ENCODE measurements at places on chromosomes 7 and 10.

- no peak for DNase-seq
Measured at GRCh38 chr10:58574058-58574457, 61.4 kb downstream of the BICC1 start.

- DNase-seq, result no peak
Measured at GRCh38 chr7:11332865-11333228, 359.2 kb downstream of the PHF14 start.

- DNase-seq, result no peak
Measured at GRCh38 chr10:112365451-112365850, 8.5 kb upstream of the ACSL5 start.

DNA sequence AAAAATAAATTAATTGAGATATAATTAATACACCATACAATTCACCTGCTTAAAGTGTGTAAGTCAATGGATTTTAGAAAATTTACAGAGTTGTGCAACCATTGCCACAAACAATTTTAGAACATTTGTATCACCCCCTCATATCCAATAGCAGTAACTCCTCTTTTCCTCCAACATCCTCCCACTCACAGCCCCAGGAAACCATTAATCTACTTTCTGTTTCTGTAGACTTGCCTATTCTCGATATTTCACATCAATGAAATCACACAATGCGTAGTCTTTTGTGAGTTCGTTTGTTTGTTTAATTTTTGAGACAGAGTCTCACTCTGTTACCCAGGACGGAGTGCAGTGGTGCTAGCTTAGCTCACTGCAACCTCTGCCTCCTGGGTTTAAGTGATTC lies 13.7 kb upstream of the HERC4 start:
- no peak for DNase-seq

- DNase-seq, result no peak
Measured at GRCh38 chr10:84265418-84265817, 20.6 kb downstream of the RGR start.

- no peak for DNase-seq
Measured at GRCh38 chr10:19328582-19328981, 280.0 kb downstream of the MALRD1 start.

- no peak for DNase-seq
Measured at GRCh38 chr7:51280156-51280555, 36.5 kb downstream of the COBL start.

- no peak for DNase-seq
Measured at GRCh38 chr7:157719008-157719682, 382.3 kb downstream of the DNAJB6 start.

- DNase-seq, result no peak
Measured at GRCh38 chr7:150378115-150378852, 846 bp upstream of the ZNF775 start.

DNA sequence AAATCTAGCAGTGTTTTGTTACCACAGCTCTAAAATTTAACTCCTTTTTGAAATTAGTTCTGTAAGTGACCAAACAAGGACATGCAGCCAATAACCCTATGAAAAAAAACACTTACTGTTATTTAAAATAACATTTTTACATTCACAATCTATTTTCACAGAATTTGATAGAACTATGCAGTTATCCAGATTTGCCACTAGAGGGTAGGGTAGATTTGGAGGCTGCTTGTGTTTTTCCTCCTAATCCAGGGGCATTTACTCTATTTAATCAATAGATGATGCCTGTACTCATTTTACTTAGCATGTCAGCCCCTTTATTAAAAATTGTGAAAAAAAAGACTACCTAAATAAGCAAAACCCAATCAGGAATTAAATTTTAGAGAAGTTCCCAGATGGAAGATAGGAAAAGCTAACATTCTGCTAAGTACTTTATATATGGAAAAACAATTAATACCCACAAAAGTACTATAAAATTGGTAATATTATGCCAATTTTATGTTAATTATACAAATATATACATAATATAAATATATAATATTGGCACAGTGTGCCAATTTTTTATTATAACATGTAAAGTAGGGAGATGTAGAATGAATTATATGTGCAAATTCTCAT lies 18.1 kb upstream of the LIPK start:
- no peak for DNase-seq

GRCh38 chr7:34655384-34655783 lies 2.6 kb upstream of the NPSR1 start:
- DNase-seq, result no peak

GRCh38 chr7:114100810-114101209 lies 182.0 kb upstream of the PPP1R3A start:
- DNase-seq, result no peak

- DNase-seq, result no peak
Measured at GRCh38 chr7:34158368-34159153, 253.2 kb downstream of the BMPER start.

DNA sequence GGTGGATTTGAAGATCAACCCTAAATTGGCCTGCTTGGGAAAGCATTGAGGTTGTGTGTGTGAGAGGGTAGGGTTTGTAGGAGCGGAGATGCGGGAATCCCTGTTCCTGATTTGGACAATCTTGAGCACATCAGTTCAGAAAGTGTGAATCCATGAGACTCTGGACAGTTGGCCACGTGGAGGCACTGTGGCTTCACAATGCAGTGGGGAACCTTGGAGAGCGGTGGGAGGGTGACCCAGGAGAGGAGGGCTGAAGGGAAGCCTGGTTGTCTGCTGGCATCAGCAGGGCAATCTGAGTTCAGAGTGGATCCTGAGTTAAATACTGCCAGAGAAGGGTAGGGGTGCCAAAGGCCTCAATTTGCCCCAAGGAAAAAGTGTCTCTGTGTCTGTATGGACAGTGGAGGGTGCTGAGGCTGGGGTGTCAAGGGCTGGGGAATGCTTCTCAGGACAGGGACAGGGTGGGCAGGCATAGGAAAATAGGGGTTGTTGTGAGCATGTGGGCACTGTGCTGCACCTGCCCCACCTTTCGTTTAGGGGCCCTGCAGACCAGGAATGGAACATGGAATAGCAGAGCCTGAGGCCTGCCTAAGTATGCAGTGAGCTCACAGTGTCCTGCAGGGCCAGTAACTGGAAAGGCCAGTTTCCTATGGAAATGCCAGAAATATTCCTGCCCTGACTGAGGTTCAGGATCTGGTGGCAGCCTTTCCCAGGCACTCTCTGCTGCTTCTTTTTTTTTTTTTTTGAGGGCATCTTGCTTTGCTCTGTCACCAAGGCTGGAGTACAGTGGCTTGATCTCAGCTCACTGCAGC lies 162.9 kb upstream of the PRSS58 start:
- DNase-seq, result no peak

GRCh38 chr7:50446542-50446960 lies 3.6 kb downstream of the FIGNL1 start:
- no peak for DNase-seq

GRCh38 chr7:39663263-39663662 lies 39.9 kb downstream of the RALA start:
- DNase-seq, result no peak

DNA sequence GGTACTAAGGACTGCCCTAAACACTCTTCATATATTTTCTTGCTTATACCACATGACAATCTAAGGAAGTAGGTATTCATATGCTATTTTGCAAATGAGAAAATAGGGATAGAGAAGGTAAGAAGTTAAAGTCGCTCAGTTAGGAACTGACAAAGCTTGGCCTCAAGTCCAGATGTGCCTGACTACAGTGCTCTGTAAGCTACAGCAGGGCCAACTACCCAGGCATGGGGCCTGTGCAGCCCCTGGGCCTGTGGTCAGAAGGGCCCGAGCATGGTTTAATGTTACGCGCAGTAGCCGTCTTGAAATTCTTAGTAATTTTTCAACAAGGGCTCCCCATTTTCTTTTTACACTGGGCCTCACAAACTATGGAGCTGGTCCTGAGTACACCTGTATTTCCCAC lies 146.2 kb downstream of the GLI3 start:
- DNase-seq, result no peak

DNA sequence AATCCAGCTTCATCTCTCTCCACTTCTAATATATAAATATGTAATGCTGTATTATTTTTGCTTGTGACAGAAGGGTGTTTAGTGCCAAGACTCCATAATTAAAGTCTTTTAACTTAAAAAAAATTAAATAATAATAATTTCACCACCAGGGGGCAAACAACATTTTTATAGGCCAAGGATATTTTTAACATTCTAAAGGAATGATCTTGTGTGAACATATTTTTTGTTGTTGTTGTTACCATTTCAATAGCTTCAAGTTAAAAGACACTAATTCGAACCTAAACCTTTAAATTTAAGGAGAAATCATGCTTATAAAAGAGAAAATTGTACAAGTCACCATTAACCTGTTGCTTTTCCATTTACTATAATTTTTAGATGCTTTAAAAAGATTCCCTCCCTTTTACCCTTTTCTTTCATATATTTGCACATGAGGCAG lies 7.5 kb upstream of the DNAJC1 start:
- no peak for DNase-seq

DNA sequence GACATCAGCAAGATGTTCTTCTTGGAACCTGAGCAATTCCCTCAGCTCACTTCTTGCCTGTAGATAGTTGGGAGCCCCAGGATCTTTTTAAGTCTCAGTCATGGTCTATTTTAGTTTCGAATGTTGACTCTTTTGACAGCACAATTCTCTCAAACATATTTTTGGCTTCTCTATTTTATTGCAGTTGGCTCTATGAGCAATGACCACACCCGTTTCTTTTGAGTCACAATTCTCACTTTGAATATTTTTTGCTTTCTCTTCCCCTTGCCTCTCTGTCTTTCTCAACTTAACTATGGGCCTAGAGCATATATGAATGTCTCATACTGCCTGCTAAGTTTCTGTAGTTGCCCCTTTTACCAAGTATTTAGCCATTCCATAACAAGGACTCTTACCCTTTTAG lies 222.8 kb downstream of the PTN start:
- DNase-seq, result no peak

GRCh38 chr10:28783087-28783486 lies 105.8 kb downstream of the BAMBI start:
- DNase-seq, result no peak

DNA sequence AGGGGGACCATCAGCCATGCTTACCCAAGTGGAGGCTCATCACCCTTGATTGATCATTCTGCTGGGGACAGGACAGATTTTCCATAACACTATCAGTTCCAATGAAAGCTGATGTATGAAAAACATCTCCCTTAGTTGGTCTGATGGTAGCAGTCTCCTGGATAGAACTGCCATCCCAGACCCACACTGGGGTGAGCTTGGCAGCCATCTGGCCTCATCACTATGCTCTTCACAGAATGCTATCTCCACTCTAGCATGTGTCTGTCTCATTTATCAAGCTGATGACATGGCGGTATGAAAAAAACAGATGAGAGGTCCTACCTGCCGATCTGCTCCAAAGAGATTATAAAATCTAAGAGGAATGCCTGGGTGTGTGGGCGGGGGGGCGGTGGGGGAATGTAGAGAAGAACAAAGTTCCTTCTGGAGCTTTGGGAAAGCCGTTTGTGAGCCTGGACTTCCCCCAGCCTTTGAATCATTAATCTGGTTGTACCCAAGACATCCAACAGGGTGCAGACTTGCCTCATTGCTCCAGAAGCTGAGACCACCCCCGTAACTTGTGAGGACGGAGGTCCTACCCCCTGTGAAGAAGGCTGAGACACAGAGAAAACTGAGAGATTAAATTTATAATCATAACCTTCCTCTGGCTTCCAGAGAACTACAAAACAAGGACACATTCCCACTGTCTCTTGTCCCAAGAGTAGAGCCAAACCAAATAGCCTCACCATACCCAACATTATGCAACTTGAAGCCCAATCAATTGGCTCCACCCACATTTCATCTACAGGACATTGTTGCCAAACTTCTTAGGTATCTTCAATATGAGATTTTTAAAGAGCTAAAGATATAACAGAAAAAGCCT lies 340.8 kb downstream of the KCNMA1 start:
- no peak for DNase-seq

DNA sequence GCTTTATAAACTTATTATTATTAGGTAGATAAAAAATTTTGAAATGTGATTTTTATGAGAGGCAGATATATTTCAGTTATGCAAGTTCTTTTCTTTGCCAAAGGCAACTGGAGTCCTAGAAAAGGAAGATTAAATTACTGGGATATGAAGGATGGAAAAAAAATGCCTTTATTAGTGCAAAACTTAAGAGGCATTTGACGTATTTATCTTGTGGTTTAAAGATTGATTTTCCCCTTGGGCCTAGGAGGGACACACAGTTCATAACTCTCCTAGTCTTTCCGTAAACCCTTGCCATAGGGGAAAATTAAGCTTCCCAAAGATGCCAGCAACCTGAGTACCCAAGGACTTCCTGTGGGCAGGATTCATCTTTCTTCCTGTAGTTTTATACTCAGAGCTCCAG lies 3.1 kb upstream of the STEAP4 start:
- DNase-seq, result no peak

DNA sequence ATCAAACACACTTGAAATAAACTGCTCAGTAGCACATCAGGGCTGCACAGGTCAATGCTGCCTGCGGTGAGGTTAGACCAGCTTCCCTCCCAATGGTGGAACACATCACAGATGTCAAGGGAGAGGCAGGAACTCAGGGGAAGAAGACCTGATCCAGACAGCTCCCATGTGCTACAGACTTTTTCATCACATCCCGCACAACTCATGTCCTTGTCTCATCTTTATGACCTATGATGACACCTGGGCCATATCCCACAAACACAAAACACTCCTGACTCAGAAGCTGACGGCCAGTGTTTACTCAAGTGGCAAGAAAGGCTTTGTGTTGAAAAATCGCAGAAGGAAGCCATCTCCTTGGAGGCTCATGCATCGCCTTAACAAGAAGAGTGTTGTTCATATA lies 91.6 kb downstream of the HTR5A start:
- DNase-seq, result no peak

- DNase-seq, result no peak
Measured at GRCh38 chr7:149140831-149141230, 6.4 kb upstream of the ZNF398 start.

GRCh38 chr10:130807096-130807495 lies 504.4 kb downstream of the TCERG1L start:
- DNase-seq, result no peak

- no peak for DNase-seq
Measured at GRCh38 chr7:123846217-123846891, 1.4 kb downstream of the HYAL4 start.

GRCh38 chr10:60955957-60956425 lies 12.0 kb upstream of the RHOBTB1 start:
- no peak for DNase-seq

- DNase-seq, result peak; percentile 29
Measured at GRCh38 chr7:3065724-3066143, 22.1 kb upstream of the CARD11 start.

- DNase-seq, result no peak
Measured at GRCh38 chr7:81926154-81926553, 156.3 kb upstream of the HGF start.

- DNase-seq, result no peak
Measured at GRCh38 chr10:17033529-17034260, 95.9 kb downstream of the CUBN start.

DNA sequence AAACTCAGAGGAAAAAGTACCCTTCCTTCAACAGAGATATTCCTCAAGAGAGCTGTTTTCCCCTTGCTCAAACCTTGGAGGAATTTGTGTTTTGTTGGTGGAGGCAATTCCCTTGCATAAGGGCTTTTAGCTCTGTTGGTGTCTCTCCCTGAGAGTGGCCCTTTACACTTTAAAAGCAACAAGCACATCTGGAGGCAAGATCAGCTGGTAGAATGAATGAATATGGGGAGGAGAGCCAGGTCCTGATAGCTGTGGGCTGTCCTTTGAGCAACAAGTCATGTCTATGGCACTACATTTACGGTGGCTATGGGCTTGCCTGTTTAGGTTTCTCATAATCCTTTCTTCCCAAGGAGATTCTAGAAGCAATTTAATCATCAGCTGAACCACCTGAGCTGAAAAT lies 384.0 kb downstream of the SORCS3 start:
- no peak for DNase-seq

GRCh38 chr10:86900955-86901354 lies 56.5 kb downstream of the MMRN2 start:
- DNase-seq, result no peak

Data from stimulated activated CD4-positive, alpha-beta T cell treated with anti-CD3 and anti-CD28 coated beads, Interleukin-1b, Interleukin-23, amount 100 ng/mL, for 1 hour (primary cell).